COR-L47 (cell line): ENCODE measurements at places on chromosomes 7 and 10.

DNA sequence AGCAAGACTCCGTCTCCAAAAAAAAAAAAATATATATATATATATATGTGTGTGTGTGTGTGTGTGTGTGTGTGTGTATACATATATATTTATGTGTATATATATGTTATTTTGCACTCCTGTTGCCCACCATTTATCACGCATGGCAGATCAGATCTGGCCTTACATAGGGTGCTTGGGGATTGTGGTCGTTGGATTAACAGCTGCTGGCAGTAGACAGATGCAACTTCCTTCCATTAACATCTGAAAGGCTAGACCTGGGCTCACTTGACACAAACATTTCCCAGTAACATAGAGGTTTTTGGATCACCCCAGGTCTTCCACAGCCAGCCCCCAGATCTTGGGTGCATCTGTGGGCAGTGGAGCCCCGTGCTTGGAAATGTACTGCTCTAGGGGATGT, 40.8 kb upstream of the DLD start:
- DNase-seq: no peak

GRCh38 chr10:13969792-13970140, 361.0 kb downstream of the FRMD4A start:
- DNase-seq: no peak

- DNase-seq: no peak
Observed at GRCh38 chr7:11127114-11127785, 153.6 kb downstream of the PHF14 start.

DNA sequence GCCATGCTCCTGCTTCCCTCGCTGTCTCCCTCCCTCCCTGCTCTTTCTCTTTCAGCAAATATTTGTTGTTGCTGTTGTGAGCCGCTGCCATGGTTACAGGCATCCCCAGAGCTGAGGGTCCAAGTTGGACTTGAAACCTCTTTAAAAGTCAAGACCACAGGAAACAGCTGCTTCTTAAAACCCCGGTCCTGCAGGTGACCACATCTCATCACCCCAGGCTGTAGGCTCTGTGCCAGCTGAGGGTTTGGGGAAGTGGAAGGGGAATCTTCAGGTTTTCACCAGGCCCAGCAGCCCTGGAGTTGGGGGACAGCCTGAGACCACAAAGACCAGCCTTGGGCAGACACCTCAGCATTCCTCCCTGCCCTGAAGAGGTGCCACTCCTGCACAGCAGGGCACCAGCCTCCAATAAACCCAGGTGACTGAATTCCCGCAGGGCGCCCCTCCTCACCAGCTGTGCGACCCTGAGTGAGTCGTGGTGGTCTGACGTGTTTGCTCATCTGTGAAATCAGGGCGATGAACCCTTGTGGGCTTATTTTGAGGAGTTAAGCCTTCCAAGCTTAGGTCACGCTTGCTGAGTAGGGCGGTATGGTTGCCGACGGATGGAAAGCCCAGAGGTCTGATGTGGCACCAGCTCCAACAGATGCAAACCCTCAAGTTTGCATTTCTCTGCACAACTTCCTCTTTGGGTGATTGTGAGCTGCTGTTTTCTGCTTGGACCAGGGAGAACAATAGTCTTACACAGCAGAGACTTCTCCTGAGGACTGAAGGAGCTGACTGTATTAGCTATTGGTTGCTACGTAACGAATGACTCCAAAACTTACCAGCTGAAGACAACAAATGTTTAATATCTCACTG, 24.8 kb downstream of the NPTX2 start:
- no peak for DNase-seq

- no peak for DNase-seq
Observed at GRCh38 chr10:124874-125273, 10.4 kb upstream of the ZMYND11 start.

GRCh38 chr10:74585231-74586087, 240.9 kb upstream of the KAT6B start:
- peak; percentile 25 for DNase-seq

DNA sequence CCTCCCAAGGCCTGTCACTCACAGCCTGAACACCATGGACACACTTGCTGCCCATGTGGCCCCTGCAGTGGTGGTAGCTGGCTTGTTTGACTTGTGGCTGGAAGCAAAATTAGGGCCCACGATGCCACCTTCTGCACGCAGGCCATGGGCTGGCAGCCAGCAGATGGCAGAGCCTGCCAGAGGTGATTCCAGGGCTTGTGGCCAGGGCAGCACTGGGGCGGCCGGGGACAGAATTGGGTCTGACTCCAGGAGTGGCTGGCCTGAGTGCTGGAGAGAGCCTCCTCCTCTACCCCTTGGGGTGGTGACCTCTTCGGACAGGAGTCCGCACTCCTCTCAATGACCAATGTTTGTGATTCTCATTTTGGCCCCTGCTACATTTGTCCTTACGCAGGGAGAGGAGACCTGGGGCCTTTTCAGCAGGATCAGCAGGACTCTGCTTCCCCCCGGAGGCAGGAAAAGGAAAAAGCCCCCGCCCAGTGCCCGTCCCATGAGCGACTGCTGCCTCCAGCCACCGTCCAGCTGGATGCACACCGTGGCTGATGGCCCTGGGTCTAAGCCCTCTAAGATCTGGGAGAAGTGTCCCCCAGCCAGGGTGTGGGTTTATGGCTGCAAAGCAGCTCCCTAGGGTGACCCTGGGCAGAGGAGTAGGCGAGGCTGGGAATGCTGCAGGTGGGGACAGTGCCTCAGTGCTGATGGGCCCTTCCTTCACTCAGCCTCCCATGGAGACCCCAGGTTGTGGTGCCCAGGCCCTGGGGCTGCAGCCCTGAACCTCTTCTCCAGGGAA, 26.5 kb downstream of the DNAJB12 start:
- peak; percentile 32 for DNase-seq

- DNase-seq: no peak
Observed at GRCh38 chr7:41877118-41877517, 174.2 kb upstream of the INHBA start.
